ENCODE measurements at places on chromosomes 12 and 14.

- no peak for DNase-seq
These were observed 44.8 kb upstream of the NR2C1 start for GRCh38 chr12:95118138-95118787.

GRCh38 chr12:81187686-81188085, 109.8 kb downstream of the ACSS3 start:
- DNase-seq = no peak

DNA sequence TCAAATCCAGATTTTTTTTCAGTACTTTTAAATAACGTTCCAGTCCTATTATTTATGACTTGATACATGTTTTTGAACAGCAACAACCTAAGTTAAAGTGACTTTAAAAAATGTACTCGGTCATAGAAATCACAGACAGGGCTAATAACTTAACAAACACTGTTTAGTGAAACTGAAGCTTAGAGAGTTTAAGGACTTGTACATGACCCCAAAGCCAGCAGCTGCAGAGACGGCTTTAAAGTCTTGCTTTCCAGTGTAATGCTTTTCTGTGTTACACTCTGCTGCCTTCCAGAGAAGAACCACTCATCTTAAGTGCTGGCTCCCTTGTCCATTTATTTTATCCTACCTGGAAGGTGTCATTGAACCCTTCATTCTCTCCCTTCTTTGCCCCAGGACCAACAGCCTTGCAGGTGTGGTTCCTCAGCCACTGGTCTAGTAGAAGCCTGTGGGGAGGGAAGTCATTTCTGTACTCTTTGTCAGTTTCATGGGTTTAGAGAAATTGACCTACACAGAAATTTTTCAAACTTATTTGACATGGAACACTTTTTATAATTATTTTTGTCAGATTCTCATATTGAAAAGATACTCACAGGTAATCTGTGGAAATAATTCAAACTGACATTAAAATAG, 60.9 kb downstream of the NAV3 start:
- DNase-seq = no peak

DNA sequence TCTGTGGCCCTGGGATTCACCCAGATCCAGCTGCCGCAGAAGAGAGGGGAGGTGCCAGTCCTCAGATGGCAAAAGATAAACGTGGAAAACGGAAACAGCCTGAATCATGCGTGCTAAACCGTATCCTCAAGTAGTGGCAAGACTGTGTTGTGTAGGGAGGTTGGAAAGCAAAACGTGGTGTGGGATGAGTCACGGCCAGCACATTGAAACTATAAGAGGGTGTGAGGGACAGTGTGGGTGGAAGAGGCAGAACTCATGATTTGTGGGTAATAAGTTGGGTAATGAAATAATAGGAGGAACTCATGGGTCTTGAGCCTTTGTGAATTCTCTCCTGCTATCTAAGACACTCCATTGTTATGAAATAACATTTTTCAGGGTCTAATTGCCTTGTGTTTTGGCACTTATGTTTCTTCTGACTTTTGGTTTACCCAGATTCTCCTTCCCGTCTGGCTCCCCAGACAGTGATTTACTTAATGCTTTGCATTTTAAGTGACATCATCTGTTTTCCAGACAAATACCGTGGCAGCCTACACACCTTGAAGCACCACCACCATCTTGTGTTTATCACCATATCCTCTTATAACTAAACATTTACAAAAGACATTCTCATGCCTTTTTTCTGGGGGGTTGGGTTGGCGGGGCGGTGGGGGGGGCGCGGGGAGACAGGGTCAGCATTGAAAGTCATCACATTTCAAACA, 62.3 kb upstream of the PTCSC3 start:
- DNase-seq = no peak

GRCh38 chr14:55071870-55072640, 20.6 kb downstream of the MAPK1IP1L start:
- no peak for DNase-seq

- DNase-seq = no peak
These were observed 234.0 kb downstream of the EGLN3 start for GRCh38 chr14:33716921-33717320.

GRCh38 chr14:56580221-56580711, 668 bp downstream of the TMEM260 start:
- no peak for DNase-seq

GRCh38 chr12:120855823-120856588, 48.2 kb downstream of the SPPL3 start:
- DNase-seq = no peak

DNA sequence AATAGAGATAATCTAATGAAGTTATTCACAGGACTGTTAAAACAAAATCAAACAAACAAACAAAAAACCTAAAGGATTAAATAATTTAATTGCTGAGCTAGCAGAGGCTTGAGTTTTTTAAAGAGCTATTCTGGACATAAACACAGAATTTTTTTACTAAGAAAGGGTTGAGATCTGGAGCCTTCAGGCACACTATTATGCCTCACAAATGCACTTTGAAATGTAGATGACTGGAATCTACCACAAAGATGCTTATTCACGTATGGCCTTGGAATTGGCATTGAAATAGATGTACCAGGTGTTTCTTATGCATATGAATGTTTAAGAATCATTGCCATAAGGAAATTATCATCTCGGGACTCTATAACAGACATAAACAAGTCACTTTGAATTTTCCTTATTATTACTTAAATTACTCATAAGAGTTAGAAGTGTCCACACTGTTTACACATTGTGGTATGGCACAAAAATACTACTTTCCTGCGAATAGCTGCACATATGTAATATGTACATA, 21.6 kb downstream of the PUS7L start:
- no peak for DNase-seq

DNA sequence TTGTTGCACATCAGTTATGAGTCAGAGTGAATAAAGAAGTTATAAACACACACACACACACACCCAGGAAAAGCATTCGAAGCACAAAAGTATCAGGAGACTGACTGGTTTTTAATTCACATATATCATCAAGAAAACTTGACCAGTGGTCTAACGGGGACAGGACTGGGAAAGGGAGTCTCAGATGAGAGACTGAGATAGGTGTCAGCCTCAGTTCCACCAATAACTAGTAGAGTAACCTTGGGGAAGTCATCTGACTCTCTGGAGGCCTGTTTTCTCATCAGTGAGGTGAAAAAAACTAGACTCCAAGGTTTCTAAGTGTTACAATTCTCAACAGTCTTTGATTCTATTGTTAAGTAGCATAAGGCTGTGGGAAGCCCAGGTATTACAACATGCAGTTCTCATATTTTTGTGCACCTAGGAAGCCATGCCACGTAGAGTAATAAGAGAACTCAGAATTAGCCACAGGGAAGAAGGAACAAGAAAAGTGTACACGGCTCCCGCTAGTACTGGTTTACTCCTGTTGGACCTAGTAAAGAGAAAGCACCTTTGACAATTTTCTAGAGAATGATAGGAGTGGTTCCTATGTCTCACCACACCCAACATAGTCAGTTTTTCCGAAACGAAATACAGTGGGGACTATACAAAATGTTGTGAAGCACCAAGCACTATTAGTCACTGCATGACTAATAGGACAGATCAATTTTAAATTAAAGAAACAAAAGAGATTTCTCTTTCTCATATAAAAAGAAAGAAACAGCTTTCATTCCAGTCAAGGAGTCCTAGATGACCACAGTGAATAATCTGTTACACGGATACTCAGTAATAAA, 5.0 kb downstream of the PPTC7 start:
- DNase-seq = peak; percentile 37

DNA sequence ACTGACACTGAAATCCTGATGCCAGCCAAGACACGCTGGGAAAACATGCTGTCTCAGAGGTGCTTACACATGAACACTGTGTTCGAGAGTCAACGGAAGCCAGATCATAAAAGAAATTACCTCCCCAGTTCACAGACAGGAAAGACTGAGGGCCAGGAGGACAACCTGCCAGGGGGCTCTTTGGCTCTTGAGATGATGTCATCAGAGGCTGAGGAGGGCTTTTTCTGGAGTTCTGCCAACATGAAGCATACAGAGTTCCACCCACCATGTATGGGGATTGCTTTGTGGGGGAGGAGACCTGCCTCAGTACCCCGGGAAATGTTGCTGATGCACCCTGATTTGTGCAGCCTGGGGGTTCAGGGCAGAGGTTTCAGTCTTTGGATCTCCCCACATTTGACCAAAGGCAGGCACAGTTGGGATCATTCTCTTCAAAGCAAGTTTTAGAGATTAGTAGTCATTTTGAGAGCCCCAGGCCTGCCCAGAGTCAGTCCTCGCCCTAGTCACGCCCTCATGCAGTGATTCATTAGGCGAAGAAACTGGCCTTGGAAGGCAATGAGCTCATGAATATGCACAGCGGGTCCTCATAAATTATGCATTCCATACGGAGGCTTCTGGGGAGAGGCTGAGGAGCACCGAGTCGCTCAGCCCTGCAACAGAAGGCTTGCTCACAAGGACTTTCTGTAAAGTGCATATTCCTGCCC, 34.9 kb upstream of the EML1 start:
- DNase-seq = no peak

- DNase-seq = no peak
These were observed 104.1 kb downstream of the LMNTD1 start for GRCh38 chr12:25449007-25449406.

DNA sequence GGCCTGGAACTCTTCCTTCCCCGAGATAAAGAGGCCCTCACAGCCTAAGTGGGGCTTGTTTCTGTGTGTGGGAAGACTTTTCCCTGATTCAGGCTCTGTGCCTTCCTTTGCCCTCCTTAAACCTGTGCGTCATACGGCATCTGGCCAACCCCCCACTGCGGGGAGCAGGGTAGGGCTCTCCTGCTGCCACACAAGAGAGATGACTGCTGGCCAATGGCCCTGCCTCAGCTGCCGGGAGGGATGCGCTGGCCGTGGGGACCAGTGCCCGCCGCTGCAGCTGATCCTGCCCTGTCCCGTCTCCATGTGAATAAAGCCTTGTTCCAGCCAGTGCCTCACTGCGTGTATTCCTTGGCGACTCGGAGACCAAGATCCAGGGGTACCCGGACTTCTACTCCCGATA, 42.5 kb upstream of the BEGAIN start:
- DNase-seq = no peak

DNA sequence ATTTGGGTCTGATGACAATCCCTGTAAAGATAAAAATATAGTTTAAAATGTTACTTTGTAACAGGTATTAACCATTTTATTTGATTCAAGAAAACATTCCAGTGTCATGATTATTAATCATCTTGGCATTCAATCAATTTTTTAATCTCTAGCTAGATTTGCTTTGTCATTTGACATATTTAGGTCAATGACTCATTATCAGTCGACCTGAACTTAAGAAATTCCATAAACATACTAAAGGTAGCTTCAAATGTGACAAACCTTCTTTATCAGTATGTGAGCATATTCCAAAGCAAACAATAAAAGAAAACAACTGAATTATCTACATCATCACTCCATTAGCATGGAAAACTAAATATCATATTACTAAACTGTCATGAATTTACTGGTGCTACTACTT, 50.8 kb upstream of the CDKL1 start:
- no peak for DNase-seq

DNA sequence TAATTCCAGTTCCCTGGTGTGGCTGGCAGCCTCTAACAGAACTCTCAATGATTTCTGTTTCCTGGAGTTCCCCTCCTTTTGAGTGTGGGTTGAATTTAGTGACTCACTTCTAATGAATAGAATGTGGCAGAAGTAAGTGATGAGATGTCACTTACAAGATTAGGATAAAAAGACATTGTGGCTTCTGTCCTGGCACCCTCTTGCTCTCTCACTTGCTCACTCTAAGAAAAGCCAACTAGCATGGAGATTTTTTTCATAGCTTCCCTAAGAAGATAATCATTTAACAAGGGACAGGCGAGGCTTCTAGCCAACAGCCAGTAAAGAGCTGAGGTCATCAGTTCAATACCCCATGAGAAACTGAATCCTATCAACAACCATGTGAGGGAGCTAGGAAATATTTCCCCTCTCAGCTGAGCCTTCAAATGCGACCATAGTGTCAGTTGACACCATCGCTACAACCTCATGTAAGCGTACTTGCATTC, 156.7 kb downstream of the TMTC3 start:
- DNase-seq = no peak

- DNase-seq = no peak
These were observed 26.5 kb downstream of the MANSC1 start for GRCh38 chr12:12323591-12323990.

- no peak for DNase-seq
These were observed 954 bp downstream of the HAUS4 start for GRCh38 chr14:22955702-22956569.

GRCh38 chr14:32940066-32940651, 1.5 kb downstream of the NPAS3 start:
- no peak for DNase-seq

- DNase-seq = no peak
These were observed 11.5 kb downstream of the MAGOHB start for GRCh38 chr12:10601860-10602259.

- no peak for DNase-seq
These were observed 387.9 kb downstream of the DAD1 start for GRCh38 chr14:22200977-22201605.

GRCh38 chr12:111557271-111558106, 41.6 kb downstream of the ATXN2 start:
- no peak for DNase-seq

GRCh38 chr12:64610079-64610659, at the start of gene RASSF3:
Gene RASSF3 (plus strand): TSS chr12:64610495. CDS start chr12:64610633, 138 bp downstream.
- peak; percentile 76 for DNase-seq

DNA sequence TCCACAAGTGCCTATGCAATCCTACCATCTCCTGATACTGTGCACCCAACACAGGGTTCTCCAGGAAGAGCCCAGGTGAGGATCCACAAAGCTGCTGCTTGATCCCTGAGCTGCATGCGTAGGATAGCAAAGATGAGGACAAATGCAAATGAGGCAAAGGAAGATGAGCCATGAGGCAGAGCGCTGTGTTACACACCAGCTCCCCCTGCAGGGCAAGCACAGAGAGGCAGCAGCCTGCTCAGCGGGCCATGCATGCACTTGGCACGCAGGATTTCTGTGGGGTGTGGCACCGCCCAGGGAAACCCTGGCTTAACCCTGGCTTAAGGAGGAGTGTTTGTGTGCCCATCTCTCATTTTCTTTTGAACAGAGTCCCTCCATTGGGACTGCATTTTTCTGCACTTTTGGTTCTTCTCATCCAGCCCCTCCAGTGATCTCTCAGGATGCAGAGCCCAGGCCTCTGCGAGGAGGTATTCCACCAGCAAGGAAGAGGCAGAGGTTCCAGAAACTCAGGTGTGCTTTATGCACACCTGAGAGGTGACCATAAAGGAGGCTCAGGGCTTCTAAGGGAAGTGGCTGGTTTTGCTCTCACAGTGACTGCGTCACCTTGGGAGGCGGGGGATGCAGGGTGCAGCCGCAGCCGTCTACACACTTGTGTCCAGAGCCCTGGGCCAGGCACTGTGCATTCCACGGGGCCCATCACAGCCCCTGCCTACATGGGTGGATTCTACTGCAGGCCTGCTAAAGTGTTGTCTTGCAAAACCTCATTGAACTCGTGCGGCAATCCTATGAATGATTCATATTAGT, 973.3 kb upstream of the TMEM132C start:
- DNase-seq = peak; percentile 68

Data from mucosa of gallbladder (tissue), 1 donor.